GM18507 (cell line): ENCODE measurements at places on chromosomes 12 and 14.

DNA sequence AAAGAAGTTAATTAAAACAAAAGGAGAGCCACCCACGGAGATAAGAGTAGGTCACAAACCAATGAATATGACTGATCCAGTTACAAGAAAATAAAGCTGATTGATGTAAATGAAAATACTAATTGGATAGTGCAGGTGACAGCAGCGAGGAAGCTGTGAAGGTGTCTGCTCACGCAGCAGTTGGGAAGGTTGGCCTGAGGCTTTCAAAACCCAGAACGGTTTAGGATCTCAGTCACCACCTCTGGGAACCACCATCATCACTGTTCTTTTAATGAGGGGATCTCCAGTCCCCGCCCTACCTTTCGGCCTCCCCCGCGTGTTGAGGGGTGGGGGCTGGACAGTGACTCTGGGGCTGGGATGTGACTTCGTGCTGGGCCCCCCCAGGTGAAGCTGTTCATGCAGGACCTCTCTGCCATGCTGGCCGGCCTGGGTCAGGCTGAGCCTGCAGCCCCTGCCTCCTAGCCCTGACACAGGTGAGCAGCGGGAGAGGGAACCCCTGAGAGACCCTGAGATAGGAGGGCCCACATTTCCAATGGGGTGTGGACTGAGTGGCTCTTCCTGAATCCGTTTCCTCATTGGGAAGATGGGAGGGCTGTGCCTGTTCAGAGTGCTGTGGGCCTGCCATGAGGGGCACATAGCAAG, 7.8 kb downstream of the CFAP73 start:
- DNase-seq, result no peak

DNA sequence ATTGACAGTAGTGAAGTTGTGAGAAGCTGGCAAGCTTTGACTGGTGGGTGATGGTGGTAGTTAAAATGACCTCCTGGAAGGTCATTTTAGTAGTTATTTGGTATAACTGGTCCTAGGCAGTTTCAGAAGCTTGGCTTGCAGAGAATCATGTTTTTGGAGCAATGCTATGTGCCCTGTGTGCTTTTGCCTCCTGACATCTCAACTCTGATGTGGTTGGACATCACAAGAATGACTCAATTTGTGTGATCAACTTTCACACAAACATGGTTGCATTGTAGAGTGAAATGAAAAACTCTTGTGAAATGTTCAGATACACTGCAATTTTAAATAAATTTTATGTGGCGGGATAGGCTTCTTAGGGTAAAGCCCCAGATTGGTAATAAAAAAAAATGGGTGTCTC, 8.3 kb upstream of the ABCD2 start:
- DNase-seq, result no peak

DNA sequence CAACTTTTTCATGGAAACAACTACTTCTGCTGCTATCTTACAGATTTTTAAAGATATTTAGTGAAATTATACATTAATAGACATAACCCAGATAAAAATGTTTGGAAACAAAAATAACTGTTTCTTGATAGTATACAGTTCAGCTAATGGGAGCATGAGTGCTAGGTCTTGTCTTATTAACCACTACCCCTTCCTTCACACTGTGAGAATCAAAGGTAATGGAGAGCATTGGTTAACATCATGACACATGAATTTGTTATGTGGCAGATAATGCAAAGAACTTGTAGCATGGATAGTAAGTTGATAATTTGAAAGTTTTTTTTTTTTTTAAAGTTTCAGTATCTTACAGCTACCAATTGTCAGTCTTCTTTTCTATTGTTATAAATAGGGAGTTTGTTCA, 44.2 kb downstream of the CCDC91 start:
- no peak for DNase-seq

DNA sequence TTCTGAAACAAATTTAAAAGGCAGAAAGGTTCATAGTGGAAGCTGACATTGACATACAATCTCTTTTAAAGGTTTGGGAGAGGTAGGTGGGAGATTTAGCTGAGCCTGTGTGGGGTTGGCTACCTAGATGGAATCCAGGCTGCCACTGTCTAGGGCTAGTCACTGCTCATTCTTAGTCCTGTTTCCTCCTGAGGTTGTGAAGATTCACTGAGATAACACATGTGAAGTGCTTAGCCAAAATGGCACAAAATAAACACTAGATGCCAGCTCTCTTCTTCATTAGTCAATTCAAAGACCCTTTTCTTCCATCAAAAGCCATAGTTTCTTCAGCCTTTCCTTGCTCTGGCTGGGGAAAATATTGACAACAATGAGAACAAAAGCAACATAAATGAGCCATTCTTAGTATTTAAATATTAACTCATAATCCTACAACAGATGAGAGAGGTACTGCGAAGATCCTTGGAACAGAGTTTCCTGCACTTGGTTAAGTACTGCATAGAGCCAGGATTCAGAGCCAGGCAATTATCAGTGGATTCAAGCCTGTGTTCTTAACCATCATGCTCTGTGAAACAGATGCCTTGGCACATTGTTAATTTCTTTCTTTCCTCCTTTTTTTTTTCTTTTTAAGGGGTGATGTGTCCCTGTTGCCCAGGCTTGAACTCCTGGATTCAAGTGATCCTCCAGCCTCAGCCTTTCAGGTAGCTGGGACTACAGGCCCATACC, 3.5 kb downstream of the MYF6 start:
- no peak for DNase-seq

DNA sequence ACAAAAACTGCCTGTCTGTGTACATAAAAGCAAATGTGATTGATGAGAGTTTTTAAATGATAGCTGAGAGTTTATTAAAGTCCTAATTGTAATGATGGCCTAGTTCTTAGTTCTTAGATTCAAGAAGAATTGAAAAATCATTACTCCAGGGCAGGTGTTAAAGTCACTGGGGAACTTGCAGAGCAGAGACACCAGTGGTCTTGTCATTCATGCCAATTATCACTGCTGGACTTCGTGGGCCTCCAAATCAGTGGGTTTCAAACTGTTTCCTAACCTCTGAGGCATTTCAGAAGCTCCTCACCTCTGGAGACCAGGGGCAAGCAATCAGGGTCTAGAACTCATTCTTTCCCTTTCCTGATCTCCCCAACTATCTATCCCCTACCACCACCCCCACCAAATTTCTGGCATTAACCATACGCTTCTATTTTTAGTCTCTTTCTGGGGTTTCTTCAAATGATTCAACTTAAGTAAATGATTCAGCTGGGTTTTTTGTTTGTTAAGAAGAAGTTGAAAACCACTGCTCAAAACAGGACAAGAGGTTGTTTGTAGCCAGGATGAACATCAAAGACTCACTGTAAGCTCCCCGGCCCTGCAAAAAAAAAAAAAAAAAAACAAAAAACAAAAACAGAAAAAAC, 80.1 kb downstream of the CEP83 start:
- DNase-seq, result no peak

DNA sequence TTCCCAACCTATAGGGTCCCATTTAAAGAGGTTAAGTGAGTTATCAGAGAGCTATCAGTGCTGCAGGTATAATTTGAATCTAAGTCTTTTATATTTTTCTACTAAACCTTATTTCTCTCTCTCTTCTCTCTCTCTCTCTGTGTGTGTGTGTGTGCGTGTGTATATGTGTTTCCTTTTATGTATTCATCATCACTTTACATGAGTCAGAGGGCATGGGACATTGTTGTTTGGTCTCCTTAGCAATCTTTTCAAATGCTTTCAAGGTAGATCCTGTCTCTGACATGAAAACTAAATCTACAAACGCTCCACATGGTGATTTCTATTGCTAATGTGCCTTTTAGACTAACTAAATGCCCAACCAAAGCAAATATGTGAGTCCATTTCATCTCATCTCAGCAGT, 459.7 kb downstream of the BTG1 start:
- DNase-seq, result no peak

GRCh38 chr12:124921200-124922031, 7.0 kb upstream of the UBC start:
- no peak for DNase-seq

DNA sequence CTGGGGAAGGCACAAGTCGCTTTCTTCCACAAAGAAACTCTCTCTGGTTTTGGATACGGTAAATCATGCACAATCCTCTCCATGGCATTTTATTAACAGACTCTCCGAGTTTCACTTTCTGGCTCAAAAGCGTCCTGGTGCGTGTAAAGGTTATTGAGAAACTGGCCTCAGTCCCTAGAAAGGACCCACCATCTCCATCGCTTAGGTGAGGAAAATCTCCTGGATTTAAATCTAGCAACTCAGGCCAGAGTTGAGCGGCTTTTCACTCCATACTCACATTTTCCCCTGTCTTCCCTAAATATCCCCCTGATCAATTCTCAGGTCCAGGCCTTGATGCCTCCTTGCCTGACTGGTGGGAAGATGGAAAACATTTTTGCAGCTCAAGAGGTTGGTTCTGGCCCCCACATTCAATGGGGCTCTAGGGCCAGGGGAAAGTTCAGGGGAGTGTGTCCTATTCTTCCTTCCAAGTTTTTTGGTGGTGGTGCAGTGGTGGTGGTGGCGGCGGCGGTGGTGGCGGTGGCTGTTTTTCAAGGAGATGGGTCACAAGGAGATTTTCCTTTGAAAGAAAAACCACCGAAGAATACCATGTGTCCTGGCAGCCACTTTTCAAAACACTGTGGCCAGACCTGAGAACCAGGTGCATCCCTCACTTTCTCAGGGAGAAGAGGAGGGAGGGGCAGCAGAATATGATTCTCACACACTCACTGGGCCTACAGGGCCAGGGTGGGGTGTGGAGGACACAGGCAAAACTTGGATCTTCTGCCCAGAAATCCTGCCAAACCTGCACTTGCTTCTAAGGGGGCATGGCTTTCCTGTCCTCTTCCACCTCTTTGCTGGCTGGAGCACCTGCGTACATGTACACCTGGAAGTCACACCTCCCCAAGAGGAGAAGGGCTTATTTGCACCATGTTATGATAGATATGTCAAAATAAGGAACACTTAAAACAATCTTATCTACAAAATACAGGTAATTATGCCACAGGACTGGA, 46.7 kb upstream of the PNMA1 start:
- no peak for DNase-seq

GRCh38 chr14:68553311-68553710, 239.6 kb downstream of the ZFP36L1 start:
- DNase-seq, result no peak

DNA sequence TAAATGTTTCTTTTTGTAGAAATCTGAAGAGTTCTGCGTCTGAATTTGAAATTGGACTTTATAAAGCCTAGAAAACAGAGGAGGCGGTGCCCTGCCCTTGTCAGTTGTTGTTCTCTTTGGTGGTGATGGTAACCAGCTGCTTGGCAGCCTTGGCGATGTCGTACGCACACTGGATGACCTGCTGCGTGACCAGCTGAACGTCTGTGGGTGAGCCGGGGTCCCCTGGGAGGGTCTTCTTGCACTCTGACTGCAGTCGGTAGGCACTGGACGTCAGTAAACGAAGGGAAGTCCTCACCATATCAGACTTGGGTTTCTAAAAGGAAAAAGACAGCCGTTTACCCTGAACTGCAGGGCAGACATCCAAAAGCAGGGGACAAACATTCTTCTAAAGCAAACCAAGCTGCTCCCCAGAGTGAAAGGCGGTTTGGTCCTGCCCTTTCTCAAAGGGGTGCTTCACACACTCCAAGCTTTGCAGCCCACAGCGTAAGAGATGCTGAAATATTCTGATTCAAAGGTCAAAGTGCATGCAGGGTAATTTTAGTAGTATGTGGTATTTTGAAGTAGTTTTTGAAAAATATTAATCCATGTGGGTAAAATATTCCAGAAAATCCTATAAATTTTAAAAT, 32.9 kb downstream of the TCHP start:
- no peak for DNase-seq

DNA sequence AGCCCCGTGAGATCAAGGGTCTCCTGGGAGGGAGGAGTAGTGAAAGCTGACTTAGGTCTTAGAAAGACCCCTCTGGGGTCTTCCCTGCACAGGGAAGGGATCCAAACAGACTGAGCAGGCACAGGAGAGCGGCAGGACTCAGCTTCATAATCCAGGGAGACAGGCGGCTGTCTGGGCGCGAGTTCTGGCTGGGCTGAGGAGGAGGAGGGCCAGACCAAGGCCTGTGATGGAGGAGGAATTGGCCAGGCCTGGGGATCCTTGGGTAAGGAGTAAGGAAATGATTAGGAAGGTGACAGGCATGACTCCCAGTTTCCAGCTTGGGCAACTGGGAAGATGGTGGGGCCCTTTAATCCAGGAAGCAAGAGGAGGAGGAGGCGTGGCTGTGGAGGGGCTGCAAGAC, 93.1 kb downstream of the DICER1 start:
- DNase-seq, result no peak

DNA sequence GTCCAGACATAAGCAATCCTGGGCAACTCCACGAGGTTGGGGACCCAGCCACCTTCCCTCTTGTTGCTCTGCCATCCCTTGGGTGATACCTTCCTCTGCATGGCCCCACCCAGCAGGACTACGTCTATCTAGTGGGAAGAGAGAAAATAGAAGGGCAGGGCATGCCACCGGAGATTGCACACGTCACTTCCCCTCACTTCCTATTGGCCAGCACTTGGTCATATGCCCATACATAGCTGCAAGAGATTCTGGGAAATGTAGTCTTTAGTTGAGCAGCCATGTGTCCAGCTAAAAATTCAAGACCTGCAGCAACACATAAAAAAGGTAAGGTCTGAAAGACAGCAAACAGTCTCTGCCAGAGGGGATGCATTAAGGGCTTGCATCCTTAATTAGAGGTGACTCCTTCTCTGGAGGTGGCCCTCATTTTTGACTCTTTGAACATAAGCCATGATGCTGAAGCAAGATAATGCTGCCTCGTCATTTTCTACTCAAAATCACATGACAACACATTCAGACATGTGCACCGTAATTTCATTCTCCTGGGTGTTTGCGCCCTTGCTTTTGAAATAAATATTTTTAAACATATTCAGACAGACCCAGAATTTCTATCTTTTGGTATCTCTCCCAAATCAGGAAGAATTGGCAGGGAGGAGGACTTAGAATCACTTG, 91.8 kb upstream of the PWP1 start:
- DNase-seq, result no peak

DNA sequence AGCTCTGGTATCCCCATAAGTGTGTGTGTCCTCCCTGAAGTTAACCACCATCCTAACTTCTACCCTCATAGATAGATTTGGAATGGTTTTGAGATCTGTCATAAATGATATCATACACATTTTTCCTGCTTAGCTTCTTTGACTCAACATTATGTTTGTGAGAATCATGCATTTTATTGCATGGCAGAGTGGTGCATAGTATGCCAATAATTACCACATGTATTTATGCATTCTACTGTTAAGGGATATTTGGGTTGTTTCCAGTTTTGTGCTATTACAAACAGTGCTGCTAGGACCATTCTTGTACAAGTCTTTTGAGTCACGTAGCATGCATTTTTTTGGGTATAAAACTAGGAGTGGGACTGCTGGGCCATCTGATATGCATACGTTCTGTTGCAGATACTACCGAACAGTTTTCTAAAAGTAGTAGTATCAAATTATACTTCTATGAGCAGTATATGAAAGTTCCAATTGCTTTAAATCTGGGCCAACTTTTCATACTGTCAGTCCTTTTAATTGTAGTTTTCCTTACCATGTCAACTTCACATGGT, 13.4 kb downstream of the GRIP1 start:
- no peak for DNase-seq

- DNase-seq, result no peak
Observed at GRCh38 chr12:108798551-108799221, 58.7 kb downstream of the SSH1 start.

DNA sequence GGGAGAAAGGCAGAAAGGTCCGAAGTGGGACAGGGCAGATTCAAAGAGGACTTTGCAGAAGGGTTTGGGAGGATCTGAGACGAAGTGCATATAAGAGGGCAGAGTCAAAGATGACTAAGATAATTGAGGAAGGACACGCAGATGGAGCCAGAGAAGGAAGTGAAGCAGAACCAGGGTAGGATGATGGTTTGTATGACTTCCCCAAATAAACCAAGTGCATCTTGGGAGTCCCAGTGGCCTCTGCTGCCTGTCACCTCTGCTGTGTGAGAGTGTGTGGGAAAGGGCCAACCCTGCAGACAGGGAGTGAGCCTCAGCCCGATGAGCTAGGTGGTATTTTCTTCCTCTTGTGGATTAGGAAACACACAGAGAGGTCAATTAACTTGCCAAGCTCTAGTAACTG, 36.8 kb downstream of the FLVCR2 start:
- peak; percentile 17 for DNase-seq
